ENCODE measurements at places on chromosomes 2 and 18.

- no peak for DNase-seq
Measured at GRCh38 chr2:74104839-74105238, 42.9 kb downstream of the BOLA3 start.

- DNase-seq, result no peak
Measured at GRCh38 chr2:75162897-75163296, 36.4 kb downstream of the TACR1 start.

- no peak for DNase-seq
Measured at GRCh38 chr18:79111483-79111882, 42.3 kb downstream of the ATP9B start.

DNA sequence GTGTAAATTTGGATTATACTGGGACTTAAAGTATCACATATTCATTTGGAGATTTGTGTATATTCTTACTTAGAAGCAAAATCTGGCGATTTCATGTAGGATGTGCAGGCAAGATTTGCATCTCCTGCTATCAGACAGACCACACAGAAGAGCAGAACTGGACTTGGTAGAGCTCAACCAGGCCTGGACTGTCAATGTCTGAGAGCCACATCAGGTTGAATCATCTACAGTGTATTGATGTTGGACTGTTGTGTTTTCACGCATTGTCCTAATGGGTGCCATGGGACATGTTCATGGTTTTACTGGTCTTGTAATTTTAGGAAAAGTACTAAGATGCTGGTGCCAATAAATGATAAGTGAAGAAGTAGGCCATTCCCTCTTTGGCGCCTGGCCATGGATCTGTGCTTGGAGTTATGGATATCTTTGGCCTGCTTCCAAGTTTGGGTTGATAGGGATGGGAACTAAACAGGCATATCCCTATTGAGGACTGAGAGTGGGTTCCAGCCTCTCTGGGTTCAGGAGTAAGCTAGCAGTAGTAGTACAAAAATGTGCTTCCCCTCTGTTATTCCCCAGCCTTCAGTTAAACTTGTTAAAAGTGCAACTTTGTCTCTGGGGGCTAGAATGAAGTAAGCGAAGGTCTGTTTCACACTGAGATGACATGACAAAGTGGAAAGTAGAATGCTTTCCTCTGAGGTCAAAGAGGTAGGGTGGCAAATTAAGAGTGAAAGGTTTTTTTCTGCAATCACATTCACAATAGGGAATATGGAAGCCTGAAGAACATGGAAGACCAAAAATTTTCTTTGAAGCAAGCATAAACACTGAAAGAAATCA, 49.2 kb upstream of the NEMP2 start:
- DNase-seq, result no peak

DNA sequence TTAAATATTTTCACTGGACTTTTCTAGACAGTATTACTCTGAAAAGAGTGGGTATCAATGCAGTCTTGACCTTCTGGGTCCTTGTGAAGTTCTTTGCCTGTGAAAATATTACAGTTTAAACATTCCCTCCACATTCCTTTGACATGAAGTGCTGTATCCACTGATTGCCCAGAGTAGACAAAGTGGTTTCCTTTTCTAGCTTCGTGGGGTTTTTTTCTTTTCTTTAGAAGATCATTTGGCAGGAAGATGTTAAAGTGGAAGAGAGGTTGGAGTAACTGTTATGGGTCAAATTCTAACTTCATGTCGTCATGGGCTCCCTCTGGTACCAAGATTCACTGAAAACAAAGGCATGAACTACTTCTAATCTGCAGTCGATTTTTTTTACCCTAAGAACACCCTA, 496.9 kb downstream of the EPHA4 start:
- no peak for DNase-seq

GRCh38 chr2:237122214-237122666, 36.6 kb downstream of the COPS8 start:
- no peak for DNase-seq

All from stimulated activated CD4-positive, alpha-beta T cell treated with anti-CD3 and anti-CD28 coated beads, Interleukin-15, amount 100 ng/mL, for 1 hour (primary cell).